ENCODE measurements at places on chromosomes 1 and 21.

DNA sequence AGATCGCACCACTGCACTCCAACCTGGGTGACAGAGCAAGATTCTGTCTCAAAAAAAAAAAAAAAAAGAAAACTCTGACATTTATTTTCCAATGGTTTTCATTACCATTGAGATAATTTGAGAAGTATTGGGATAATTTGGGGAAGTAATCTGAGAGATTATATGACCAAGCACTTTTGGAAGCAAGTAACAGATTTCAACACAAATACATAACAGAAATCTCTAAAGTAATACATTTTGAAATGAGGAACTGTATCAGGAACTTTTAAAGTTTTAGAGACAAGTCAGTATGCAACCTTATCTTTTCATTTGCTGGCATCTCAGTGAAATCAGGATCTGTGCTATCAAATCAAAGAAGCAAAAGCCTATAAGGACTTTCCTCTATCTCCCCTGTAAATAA lies 25.4 kb upstream of the SLC16A1 start:
- DNase-seq, result no peak

DNA sequence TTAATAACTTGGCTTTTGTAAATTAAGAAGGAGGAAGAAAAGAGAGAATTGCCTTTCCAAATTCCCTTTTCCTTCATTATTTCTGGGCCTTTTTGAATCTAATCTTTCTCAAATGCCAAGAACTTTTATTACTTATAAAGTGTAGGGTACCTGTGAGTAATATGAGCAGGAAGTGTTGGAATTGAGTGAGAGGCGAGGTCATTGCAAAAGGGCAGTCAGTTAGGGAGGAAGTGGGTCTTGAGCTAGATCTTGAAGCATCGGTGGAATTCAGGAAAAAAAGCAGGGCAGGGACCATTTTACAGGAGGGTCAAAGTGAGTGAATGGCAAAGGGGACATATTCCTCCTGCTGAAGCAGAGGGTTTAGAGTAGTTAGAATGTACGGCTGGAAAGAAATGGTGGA lies 23.4 kb downstream of the DDI2 start:
- DNase-seq, result no peak

DNA sequence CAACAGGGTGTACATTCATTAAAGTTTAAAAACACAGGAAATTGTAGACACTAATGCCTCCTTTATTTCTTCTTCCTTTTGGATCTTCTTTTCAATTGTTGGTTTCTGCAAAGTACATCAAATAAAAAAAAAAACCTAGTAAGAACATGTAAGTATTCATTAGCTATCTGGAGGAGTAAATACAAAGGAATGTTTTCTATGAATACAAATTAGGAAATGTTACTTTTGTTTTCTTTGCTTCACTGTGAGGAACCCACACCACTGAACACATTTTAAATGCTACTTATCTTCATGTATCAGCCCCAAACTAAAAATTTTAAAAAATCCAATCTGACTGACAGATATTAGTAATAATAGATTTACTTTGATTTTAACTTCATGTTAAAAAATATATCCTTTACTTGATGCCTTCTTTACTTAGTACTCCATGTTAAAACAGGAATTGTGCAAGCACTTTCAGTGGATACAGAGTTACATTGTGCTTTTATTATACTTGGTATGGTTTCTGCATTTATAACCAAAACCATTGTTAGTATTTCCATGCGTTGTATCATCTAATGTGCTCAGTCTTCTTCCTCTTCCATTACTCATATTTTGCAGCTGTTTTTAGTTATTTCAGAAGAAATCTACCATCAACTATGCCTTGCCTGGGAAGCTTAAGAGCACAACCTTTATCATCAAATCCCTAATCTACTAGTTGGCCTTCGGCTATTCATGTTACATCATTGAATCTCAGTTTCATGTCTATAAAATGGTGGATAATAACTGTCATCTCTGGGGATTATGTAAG lies 236.9 kb upstream of the DPYD start:
- DNase-seq, result no peak

DNA sequence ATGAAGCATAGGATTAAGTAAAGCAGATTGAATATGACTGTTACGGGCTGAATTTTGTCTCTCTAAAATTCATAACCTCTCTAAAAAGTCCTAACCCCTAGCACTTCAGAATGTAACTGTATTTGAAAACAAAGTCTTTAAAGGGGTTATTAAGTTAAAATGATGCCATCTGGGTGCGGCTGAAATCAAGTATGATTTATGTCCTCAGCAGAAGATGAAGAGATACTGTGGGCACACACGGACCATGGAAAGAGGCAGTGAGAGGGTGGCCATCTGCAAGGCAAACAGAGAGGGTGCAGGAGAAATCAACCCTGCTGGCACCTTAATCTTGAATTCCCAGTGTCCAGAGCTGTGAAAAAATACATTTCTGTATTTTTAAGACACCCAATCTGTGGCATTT lies 3.8 kb upstream of the USP25 start:
- no peak for DNase-seq

GRCh38 chr1:77156214-77156613 lies 63.0 kb downstream of the PIGK start:
- no peak for DNase-seq

DNA sequence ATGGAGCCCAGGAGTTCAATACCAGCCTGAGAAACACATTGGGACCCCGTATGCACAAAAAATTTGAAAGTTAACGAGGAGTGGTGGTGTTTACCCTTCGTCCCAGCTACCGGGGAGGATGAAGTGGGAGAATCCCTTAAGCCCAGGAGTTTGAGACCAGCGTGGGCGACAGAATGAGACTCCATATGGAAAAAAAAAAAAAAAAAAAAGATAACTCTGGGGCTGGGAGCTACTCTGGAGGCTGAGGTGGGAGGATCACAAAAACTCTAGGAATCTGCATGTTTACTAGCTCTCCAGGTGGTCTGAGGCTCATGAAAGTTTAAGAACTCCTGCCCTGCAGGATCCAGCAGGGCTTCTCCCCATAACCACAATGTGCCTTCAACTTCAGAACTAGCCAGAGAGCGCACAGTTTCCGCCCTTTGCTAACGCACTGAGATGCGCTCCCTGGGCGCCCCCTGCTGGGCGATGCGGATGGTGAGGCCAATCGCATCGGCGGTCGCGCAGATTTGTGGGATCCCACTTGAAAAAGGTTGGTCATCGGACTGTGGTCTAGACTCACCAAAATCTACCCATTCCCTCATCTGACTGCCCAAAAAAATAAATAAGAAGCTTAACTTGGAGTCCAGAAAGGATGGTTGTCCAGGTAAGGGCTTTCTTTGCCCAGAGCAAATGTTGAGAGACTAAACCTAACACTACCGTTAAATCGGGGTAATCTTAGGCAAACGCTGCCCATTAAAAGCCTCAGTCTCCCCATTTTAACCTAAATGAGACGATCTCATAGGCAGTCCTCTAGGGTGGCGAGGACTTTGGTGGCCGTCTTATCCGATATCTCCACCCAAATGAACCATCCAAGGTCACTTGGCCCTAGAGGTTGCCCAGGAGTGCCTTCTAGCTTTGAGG lies 8.8 kb downstream of the ZNF683 start:
- peak; percentile 93 for DNase-seq

- DNase-seq, result no peak
These were observed 21.6 kb upstream of the DIP2A start for GRCh38 chr21:46437096-46437498.

- DNase-seq, result no peak
These were observed 141.9 kb upstream of the MAP1LC3C start for GRCh38 chr1:242140836-242141235.

- no peak for DNase-seq
These were observed 109.5 kb upstream of the SIM2 start for GRCh38 chr21:36589352-36589971.

- DNase-seq, result no peak
These were observed 45.0 kb upstream of the EPS8L3 start for GRCh38 chr1:109808703-109809102.

GRCh38 chr1:200173097-200173618 lies 145.6 kb downstream of the NR5A2 start:
- DNase-seq, result no peak

DNA sequence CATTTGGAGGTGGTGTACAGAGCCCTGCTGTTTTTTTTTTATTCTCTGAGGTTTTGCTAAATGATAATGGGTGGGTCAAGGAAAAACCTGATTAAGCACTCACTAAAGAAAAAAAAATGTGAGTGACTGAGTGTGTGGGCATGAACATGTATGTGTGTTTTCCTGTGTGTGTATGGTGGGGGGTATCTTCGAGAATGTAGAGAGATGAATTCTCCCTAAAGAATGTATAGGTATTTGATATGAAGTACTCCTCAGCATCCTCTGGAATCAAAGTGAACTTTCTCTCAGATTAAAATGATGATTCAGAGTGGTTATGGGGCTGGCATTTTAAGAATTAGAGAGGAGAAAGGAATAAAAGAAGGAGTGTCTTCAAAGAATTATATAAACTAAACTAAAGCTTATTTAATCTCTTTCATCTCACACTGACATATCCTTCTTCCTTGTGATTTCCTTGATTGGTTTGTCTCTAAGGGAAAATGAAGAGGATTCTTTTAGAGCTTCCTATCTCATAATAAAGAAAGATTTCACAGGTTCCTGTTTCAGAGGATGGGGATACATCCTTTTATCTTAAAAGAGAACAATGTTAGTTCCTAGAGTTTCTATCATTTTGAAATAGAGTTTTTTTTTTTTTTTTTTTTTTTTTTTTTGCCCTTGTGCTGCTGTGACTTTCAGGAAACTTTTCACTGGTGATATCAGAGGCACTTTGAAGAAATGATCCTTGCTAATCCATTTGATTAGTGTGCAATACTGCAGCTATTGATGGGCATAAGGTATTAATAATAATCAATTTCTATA lies 23.9 kb downstream of the S1PR1 start:
- DNase-seq, result no peak

DNA sequence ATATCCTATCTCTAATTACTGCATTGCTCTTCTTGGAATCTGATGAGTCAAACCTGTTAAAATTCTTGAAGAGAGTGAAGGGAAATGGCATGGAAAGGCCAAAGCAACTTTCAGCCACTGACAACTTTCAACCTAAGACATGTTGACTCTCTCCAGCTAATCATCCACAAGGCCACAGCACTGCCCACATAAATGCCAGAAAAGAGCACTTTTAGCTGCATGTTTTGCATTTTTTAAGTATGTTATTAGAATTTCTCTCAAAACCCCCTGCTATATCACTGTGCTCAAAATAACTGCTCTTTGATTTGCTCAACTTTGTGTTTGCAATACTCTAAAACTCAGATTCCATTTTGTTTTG lies 352.5 kb downstream of the ADGRL2 start:
- no peak for DNase-seq

DNA sequence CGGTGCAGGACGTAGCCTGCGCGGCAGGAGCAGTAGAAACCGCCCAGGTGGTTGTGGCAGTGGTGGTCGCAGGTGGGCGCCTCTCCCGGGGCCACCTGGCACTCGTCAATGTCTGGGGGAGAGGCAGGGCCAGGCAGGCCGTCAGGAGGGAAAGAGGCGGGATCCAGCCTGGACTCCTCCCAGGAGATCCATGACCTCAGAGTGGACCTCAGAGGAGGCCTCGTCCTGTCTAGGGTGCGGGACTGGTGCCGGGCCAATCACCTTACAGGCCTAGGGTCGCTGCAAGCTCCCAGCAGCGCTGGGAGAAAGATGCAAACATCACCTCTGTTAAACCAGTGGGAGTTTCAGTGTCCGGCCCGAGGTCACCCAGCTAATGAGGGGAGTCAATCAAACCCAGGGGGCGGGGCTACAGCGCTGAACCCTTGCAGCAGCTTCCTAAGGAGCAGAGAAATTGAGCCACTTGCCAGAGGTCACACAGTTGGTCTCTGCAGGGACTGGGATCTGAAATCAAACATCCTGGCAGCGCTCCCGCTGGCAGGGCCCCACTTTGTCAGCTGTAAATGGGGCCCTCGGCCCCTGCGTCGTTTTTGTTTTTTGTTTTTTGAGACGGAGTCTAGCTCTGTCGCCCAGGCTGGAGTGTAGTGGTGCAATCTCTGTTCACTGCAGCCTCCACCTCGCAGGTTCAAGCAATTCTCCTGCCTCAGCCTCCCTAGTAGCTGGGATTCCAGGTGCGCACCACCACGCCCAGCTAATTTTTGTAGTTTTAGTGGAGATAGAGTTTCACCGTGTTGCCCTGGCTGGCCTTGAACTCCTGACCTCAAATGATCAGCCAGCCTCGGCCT lies 1.4 kb downstream of the MASP2 start:
- DNase-seq, result no peak

DNA sequence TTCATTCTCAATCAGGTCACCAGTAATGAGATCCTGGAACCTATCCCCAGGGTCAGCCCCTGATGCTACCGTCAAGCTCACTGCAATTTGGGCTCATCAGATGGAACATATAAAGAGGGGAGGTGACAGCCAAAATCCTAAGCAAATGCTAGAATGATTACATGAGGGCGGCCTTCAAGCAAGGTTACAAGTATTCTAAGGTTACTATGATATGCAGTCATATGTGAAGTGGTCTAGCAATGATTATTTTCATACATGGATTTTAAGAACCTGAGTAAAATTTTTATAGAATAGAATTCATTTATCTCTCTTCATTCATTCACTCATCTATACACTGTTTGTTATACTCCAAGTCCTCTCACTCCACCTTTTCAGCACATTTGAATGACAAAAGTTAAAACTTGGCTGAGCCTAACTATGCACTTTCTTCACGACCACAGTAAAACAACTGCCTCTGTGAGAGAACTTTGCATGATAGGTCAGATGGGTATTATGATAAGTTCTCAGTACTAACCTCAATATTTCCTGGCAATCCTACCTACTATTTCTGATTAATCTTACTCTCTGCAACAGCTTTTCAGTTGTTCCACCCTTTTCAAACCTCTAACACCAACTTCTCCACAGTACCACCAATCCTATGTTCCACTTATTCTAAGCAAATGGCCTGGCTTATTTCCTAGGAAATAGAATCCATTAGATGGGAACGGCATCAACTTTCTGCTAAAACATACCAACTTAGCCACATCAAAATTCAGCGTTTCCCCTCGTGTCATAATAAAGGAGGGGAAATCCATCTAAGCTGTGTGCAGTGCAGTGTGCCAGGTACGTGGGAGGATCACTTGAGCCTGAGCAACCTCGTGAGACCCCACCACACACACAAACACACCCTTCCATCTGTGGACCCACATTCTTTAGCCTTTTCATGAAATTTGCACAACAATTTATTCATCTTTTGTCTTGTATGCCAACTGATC lies 32.0 kb downstream of the LHX9 start:
- DNase-seq, result peak; percentile 64

GRCh38 chr1:204495078-204495753 lies 611 bp upstream of the PIK3C2B start:
- peak; percentile 79 for DNase-seq

GRCh38 chr1:158116311-158117167 lies 64.2 kb upstream of the CD1D start:
- no peak for DNase-seq

GRCh38 chr1:173479649-173480048 lies 2.5 kb downstream of the PRDX6 start:
- DNase-seq, result no peak

- DNase-seq, result no peak
These were observed 183.0 kb downstream of the PHTF1 start for GRCh38 chr1:113576271-113576670.

- DNase-seq, result no peak
These were observed 1.3 kb downstream of the FOXJ3 start for GRCh38 chr1:42333662-42334239.
